Activated CD4-positive, alpha-beta T cell treated with anti-CD3 and anti-CD28 coated beads, Interleukin-2, amount 10 ng/mL, durations not matched to agents 7 days and 5 days (primary cell): ENCODE measurements at places on chromosomes 5 and 9. TPM values are rescaled to one million over a fixed set of nuclear protein-coding genes. Genes with fewer than 3 reads are reported as not detected.

AQP7 gene
- 0.23 TPM for total RNA-seq

ANKRD18B gene
- 0.97 TPM for total RNA-seq

PCDHGC3 gene
- not detected for total RNA-seq

GRCh38 chr9:757246-757881, 84.1 kb upstream of the DMRT1 start:
- no peak for DNase-seq

- DNase-seq = no peak
These were observed 57.8 kb upstream of the HSPA9 start for GRCh38 chr5:138632900-138633489.

CTSV gene
- 0.79 TPM for total RNA-seq

DNA sequence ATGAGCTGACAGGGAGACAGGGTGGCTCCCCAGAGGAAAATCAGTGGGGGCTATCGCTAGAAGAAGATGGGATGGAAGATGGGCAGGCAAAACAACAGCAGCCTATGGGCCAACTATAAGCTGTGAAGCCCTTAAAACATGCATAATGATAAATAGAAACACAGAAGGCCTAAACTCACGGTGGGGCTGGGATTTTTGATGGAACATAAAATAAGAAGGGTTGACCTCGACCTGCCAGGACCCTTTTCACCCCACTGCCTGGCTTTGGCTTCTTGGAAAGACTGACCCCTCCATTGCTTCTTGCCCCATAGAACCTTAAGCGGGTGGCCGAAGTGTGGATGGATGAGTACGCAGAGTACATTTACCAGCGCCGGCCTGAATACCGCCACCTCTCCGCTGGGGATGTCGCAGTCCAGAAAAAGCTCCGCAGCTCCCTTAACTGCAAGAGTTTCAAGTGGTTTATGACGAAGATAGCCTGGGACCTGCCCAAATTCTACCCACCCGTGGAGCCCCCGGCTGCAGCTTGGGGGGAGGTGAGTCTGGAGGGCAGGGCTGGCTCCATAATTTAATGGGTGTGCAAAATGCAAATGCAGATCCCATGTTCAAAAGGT, 36.5 kb upstream of the SAP30L start:
- no peak for DNase-seq

- no peak for DNase-seq
These were observed 10.9 kb downstream of the HABP4 start for GRCh38 chr9:96460882-96461281.

GRCh38 chr5:125587631-125588030, 835.6 kb upstream of the GRAMD2B start:
- DNase-seq = no peak

C9orf78 gene
- total RNA-seq = 83.9 TPM

DNA sequence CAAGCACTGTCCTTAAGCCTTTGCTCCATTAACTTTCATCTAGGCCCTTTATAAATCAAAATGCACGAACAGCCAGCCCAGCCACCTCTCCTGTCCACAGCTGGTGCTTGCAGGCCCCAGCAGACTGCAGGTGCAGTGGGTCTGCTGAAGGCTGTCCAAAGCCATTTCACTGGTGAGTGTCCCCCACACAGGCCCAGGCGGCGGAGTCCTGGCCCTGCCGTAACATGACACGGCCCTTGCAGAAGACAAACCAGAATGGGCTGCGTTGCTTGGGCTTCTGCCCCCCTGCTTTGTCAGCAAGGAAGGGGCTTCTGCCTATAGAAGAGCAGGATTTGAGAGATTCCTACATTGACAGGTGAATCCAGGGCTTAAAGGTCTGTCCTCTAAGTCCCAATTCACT, 188.6 kb downstream of the NR3C1 start:
- no peak for DNase-seq

GRCh38 chr5:134020188-134020587, 15.4 kb upstream of the VDAC1 start:
- DNase-seq = no peak

LHX6 gene
- total RNA-seq = not detected

DNA sequence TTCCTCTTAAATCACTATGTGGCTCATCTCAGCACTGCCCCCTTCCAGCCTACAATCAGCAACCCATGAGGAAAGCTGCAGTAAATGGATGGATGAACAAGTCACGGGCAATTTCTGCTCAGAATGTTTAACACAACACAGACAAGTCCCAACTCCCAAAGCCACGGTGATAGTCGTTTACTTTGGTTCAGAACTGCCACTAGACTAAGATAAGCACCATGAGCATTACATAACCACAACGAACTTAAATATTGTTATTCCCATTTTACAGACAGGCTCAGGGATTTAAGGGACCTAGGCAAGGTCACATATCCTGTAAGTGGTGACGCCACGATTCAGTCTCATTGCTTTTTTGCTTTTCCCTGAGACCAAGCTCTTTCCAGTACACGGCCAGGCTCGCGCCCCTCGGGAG, 2.0 kb upstream of the SMIM27 start:
- DNase-seq = peak; percentile 12

- DNase-seq = no peak
These were observed 27.4 kb upstream of the ANKRD33B start for GRCh38 chr5:10536511-10536910.

DNA sequence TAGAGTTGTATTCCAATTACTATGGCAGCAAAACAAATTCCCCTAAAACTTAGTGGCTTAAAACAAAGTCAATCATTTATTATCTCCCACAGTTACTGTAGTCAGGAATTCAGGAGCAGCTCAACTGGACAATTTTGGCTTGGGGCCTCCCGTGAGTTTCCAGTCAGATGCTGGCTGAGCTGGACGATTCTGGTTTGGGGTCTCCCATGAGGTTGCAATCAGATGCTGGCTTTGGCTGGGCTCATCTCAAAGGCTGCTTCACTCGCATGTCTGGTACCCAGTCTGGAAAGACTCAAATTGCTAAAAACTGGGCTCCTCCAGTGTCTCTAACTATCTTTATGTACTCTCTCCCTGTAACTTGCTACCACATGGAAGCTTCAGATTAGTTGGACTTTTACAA, 130.1 kb downstream of the C5orf15 start:
- DNase-seq = no peak

DNA sequence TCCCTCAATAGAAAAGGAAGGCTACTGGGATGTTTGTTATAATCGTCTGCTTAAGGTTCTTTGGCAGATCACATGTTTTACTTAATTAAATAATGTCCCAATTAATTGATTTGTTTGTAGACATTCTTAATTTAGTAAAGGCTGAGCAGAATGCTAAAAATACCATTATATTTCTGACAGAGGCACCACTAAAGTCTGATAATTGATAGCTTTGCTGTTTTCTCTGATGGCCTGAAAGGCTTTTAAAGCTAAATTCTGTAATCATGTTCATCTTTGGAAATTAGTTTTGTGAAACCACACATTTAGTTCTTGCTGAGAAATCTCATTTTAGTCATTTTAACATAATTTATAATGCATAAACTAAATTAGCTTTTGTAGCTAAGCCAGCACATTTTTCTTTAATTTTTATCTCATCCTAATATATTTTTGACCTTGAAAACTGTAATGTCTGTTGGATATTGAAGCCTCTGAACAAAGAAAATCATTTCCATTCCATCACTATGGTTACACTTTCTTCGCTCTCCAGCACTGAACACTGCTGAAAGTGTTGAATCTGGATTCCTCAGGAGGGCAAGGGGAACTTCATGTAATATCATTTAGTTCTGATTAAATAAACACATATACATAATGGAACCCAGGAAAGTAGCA, 329.4 kb downstream of the ELAVL2 start:
- DNase-seq = no peak

TAF1L gene
- total RNA-seq = not detected

C5orf58 gene
- total RNA-seq = not detected

GRCh38 chr9:93121316-93122241, 12.5 kb downstream of the NINJ1 start:
- no peak for DNase-seq

DNA sequence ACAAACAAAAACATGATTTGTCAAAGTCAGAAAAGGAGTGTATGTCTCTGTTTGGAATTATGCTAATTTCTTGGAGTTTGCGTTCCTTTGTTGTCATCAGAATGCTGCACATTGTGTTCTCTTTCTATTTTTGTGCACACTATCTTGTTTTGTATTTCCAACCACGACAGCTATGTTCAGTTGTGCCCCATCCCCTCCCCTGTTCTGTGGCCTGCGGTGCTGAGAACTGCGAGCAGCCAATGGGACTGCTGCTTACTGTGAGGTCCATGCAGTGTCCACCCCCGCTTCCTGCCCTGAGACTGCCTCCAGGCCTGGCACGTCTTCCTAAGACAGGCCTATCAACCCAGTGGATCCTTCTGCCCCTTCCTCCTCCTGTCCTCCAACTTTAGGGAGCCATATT, 76.8 kb downstream of the PALM2AKAP2 start:
- no peak for DNase-seq

CORO2A gene
- total RNA-seq = 7.2 TPM

PDE6A gene
- total RNA-seq = not detected

GRCh38 chr5:92969191-92969780, 611.7 kb downstream of the NR2F1-AS1 start:
- no peak for DNase-seq

DNA sequence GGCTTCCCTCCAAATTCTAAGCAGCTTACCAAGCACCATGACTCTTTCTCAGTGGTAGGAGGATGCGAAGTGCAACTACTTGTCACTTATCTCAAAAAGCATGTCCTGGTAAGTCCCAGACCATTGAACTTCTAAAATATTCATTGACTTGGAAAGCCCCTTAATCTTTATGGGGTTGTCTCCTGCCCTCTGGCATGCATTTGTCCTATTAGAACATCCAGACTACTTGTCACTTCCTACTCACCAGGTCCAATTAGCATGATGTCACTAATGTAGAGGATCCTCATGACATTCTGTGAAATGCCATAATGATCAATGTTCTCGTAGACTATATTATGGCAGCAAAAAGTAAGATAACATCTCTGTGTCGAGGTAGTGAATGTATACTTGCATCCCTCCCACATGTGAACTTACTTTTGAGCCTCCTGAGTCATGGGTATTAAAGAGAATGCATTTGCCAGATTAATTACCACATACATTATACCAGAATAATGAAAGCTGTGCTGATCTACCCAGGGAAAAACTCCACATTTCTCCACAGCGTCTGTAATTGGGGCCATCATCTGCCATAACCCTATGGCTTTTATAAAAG, 63.5 kb upstream of the RAD23B start:
- no peak for DNase-seq

PCDHB2 gene
- not detected for total RNA-seq

GRCh38 chr5:170010595-170010994, 30.3 kb upstream of the INSYN2B start:
- no peak for DNase-seq

DNA sequence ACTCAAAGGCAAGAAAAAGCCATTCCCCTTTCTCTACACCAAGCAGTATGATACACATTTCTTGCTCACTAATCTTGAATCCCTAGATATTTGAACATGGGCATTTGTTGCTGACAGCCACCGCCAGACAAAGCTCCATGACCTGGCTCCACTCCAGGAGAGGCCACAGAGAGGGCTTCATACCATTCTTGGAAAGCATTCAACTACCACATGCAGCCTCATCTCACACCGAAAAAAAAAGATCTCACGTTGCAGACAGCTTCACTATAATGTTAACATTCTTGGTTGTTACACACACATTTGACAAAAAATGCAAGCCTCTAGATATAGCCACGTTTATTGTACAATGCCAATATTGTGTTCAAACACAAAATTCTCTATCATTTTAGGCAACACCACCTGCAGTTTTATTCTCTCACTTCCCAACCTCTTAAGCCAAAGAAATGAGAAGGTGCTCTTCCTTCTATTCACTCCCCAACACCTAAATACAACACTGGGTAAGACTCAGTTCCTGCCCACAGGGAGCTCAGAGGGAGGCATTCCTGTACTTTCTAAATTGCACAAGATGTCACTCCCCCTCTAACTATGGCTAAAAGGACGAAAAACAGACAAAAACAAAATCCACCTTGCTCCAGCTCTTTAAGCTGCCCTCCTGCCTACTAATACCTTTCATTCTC, 222.4 kb downstream of the TSSK1B start:
- no peak for DNase-seq

DNA sequence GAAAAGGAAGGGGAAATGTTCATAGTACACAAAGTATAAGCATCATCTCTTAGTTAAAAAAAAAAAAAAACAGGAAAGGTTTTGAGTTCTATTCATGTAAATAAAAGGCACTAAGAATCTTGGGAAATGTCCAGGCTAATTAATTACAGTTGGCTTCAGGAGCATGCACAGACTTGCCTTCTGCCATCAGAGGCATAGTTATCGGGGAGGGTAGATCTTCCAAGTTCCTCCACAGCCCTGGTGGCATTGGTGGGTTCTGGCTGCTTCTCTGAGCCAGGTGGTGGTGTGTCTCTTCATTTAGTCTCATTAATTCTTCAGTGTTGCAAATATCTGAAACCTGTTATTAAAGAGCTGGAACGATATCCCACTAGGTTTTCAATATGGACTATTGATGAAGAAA, 85.2 kb downstream of the TMEM252 start:
- no peak for DNase-seq

- DNase-seq = peak; percentile 39
These were observed 101.7 kb downstream of the GDNF start for GRCh38 chr5:37738057-37738691.

TRIM36 gene
- total RNA-seq = not detected

- DNase-seq = no peak
These were observed 2.9 kb downstream of the PIP5K1B start for GRCh38 chr9:68707801-68708488.

SHISAL2B gene
- total RNA-seq = not detected

MAP3K1 gene
- 63.9 TPM for total RNA-seq

GRCh38 chr5:33346534-33346933, 94.2 kb upstream of the TARS1 start:
- no peak for DNase-seq

GRCh38 chr5:171624396-171624795, 161.2 kb upstream of the SMIM23 start:
- DNase-seq = no peak

DNA sequence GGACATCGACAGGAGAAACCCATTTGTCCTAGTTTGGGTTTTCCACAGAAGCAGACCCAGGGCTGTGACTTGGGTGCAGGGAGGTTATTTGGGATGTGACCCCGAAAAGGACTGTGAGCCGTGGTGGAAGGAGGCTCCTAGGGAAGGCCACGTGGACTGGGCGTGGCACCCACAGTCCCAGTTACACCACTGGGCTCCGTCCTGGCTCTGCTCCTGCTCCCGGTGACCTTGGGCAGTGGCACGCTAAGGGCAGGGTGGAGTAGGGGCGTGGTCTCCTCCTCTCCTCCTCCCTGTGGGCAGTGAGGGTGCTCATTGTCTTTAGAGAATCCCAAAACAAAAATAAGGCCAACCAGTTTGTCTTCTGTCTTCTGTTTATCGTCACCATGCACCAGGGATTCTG, 190.1 kb downstream of the GADD45G start:
- DNase-seq = no peak

WDR38 gene
- not detected for total RNA-seq
